ENCODE measurements at places on chromosomes 5 and 9. TPM values are rescaled to one million over a fixed set of nuclear protein-coding genes. Genes with fewer than 3 reads are reported as not detected.

GAS1 gene
- polyA plus RNA-seq: 63.8 TPM

ZNF618 gene
- polyA plus RNA-seq: 15.1 TPM

DNA sequence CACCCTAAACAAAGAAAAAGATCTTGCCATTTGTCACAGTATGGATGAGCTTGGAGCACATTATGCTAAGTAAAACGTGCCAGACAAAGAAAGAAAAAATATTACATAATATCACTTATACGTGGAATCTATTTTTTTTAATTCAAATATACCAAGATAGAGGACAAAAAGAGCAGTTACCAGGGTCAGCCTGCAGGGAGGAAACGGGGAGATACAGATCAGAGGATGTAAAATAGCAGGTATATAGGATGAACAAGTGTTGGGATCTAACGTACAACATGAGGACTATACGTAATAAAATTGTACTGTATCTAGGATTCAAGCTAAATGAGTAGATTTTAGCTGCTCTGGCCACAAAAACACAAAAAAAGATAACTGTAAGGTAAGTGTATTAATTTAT lies 247.5 kb downstream of the TMEM161B start:
- DNase-seq: no peak

GRCh38 chr9:94991961-94992907 lies 265.7 kb downstream of the AOPEP start:
- DNase-seq: no peak

DNA sequence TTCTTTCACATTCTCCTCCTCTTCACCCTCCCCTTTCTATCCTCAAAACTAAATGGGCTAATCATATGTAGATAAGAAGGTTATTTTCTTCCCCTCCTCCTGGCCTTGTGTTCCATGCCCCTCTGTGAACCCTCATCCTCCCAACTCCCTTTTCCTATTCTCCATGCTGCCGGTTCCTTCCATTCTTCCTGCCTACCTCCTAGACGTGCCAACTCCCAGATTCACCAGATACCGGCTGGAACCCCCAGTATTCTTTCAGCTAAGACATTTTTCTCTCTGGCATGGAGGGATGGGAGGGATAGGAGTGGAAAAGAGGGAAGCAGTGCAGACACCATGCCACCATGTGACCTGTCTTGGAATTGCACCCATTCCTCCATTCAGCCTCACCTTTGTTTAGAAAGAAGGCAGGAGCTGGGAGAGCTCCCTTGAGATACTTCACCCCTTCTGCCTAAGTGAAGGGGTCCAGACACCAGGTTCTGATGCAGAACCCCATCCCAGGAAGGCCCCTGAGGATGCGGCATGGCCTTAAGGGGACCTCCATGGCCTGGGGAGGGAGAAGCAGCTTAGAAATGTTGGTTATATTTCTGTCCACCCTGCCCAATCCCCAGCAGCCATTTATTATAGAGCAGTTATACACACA lies 4.8 kb downstream of the DNAJB5 start:
- DNase-seq: no peak

DNA sequence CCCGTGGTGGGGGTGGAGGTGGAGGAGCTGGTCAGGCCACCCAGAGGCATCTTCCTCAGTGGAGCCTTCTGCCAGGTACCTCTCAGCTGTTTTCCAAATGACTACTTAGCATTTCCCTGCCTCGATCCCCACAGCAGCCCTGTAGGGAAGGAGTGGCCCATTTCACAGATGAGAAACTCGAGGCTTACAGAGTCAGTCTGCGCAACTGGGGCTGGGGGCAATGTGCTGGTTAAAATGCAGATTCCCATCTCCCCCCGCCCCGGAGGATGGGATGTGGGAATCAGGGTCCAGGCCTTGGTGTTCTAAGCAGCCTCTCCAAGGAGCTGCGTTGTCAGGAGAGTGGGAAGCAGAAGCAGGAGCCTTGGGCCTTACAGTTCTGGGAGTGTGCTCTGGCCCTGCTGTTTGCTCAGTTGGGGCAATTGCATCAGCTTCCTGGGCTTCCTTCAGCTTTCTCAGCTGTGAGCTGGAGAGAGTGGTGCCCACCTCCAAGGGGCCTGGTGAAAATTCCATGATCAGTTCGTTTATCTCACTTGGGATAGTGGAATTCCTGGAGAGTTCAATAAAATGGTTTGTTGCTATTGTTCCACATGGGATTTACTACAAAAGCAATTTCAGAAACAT lies 19.4 kb downstream of the ERGIC1 start:
- no peak for DNase-seq

DNA sequence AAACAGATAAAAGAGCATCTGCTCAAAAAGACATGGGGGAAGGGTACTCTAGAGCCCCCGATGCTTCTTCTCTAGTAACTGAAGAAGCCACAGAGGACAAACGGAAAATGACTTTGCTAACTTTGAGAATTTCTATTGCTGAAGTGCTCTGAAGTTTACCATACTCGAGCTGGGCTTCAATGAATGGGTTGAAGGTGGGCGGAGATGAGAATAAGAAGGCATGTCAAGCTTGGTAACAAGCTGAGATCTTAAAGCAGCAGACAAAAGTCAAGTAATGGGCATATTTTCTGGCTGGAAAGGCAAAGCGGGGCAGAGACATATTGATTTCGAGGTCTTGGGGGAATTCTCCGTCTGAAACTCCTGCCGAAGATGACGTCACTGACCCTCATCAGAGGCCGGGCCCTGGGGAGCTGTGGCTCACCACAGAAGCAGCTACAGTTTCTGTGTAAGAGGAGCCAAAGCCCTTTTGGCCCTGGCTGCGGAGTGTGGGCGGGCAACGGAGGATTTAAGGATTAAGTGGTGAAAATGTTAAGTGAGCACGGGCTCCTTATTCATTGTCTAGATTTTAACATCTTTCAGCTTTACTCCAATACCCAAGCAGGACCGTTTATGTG lies 115.8 kb upstream of the SLIT3 start:
- no peak for DNase-seq

ARID3C gene
- 0.18 TPM for polyA plus RNA-seq

DNA sequence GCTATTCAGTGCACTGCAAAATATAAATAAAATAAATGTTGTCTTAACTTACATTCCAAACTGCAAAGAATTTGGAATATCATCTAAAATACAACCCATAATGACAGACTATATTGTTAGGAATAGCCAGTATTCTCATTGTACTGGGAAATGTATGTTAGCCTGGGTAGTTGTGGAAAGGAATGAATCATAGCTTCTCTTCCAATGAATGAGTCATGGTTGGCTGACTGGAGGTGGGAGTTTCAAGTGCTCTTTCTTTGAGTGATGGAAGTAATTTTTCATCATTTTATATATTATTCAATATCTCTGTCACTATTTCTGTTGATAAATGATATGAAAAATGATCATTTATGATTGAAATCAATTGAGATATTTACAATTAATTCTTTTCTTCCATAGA lies 158.6 kb upstream of the ARRDC3 start:
- no peak for DNase-seq

DNA sequence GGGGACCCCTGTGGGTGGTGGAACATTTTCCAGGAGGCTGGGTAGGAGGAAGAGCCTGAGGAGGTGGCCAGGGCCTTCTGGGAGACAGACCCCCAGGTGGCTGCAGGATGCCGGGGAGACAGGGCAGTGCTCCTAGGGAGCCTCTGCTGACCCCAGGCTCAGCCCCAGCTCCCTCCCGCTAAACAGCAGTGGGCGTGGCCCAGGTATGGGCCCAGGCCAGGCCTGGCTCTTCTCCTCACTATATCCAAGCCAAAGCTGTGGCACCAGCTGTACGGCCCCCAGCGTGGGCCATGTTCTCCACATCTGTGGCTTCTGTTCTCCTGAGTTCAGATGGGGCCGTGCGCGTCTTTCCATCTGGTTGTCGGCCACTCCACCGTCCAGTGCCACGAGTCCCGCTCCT lies 58.5 kb downstream of the KCNT1 start:
- no peak for DNase-seq

DNA sequence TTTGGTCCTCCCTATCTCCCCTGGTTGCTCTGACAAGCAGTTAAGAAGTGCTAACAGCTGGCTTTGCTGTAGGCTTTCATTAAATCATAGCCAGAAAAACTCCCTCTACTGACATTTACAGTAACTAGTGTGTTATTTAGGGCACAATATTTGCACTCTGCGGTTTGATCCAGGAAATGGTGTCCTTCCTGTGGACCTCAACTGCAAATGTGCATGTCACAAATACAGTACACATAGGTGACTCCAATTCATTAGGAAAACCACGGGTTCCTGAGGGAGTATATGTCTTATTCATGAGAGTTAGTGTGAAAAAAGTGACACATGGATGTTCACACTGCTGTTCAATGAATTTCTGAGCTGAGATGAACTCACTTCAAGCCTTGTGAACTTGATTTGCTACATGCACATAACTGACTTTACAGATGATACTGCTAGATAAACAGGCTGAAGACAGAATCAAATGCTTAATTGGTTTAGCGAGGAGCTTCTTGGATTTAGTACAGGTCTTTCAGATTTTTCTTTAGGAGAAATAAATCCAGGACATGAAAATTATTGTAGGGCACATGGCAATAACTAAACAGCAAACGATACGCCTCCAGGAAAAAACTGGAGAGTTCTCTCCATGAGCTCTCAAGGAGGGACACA lies 281.5 kb downstream of the EFNA5 start:
- no peak for DNase-seq

SLCO6A1 gene
- polyA plus RNA-seq: 0.40 TPM

DNA sequence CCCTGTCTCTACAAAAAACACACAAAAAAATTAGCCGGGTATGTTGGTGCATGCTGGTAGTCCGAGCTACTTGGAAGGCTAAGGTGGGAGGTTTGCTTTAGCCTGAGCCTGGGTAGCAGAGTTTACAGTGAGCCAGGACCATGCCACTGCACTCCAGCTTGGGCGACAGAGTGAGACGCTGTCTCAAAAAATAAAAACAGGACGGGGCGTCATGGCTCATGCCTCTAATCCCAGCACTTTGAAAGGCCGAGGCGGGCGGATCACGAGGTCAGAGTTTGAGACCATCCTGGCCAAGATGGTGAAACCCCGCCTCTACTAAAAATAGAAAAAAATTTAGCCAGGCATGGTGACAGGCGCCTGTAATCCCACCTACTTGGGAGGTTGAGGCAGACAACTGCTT lies 40.3 kb downstream of the UBE2D2 start:
- DNase-seq: no peak

CAMK4 gene
- 6.1 TPM for polyA plus RNA-seq

SURF2 gene
- 13.9 TPM for polyA plus RNA-seq

DNA sequence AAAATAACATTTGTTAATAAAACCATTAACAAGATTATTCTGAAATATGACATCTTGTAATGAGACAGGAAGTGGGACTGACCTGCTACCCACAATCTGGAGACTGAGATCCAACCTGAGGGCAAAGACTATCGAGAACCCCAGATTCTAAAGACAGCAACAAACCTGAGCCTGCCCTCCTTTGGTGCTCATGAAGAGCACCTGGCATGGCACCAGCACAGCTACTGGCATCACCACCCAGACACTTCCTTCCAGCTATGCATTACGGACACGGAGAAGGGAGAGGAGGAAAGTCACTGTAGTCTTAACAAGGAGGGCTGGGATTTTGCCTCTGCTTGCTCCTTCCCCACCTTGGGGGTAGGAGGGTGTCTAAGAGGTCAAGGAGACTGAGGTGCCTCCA lies 105.5 kb downstream of the AUH start:
- DNase-seq: no peak

DNA sequence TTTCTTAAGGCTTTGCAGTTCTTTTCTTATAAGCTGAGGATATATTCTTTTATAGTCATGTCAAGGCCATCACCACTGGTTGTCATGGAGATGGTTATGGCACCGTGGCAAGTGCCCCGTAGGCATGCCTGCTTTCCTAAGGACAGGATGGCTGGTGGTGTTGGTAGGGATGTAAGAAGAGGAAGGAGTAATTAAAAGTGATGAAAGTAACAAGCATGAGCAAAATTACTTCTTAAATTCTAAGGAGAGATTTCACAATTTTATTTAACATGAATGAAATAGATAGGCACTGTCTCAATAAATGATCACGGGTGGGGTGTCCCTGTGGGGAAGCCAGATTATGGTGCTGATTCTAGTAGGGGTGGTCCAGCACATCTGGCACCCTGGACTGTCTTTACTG lies 290.2 kb upstream of the KLF4 start:
- no peak for DNase-seq

DNA sequence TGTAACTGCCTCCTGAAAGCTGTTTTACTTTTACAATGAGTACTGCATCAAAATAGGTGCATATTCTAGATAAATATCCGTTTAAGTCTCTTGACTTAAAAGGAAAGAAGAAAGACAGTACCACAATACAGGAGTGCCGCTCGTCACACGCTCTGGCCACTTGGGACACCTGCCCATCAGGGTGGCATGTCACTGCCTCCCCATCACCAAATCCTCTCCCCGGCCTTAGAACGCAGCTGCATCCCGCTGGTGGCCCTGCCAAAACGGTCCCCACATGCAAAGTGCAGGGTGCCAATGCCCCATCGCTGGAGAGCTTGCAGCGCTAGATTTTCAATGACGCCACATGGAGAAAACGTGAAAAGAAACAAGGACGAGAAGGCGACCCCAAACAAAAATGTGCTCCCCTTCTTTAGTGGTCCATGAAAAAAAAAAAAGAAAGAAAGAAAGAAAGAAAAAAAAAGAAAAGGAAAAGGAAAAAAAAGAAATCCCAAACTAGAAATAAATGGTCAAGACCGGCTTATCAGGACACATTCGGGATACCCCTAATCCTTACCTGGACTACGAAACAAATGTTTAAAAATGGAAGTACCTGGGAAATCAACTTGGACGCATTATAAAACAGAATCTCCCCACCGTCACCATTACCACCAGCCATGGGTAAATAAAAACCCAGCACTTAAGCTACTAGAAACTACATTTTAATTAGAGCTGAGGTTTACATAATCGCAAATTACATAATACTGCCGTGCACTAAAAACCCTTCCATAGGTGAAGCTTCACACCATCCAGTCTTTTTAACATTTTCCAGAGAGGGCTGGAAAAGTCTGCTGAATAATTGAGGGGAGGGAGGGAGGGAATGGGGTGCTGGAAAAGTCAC lies 1.0 kb downstream of the ANKH start:
- peak; percentile 15 for DNase-seq

SHOC1 gene
- polyA plus RNA-seq: 0.26 TPM

TPM2 gene
- polyA plus RNA-seq: 10,018 TPM

GRCh38 chr5:123279136-123279535 lies 144.1 kb downstream of the CEP120 start:
- DNase-seq: no peak

DNA sequence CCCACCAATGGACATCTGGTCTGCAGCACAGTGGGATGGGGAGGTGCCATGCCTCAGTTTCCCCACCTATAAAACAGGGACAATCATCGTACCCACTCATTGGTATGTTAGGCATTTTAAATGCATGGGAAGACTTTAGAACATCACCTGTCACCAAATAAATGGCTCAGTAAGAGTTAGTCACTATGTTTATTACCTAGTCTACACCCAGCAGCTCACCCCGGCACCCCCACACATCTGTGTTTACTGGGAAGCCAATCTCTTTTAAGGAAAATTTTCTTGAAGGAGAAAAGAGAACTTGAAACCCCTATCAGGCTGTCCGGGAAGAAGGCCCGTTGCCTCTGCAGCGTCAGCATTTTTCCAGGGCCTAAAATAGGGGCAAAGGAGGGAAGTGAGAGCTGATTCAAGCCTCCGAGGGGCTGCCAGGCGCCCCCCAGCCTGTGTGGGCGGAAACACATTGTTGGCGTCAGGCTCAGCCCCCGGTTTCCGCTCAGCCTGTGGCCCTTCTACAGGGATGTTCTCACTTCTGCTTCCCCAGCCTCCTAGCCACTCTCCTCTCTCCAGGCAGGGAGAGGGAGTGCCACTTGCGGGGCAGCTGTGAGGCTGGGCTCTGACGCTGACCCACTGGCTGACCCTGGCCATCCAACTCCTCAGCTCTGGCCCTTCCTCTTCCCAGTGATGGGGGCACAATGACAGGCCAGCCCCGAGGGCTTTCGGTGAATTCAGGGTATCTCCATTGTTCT lies 4.6 kb downstream of the CSF1R start:
- peak; percentile 61 for DNase-seq
